ENCODE measurements at places on chromosomes 4 and X. TPM values are rescaled to one million over a fixed set of nuclear protein-coding genes. Genes with fewer than 3 reads are reported as not detected.
A peak's percentile ranks its signal among the peaks of the same experiment; 100 is the strongest.

Gene FRG2
- not detected for total RNA-seq

Gene ARMCX2
- total RNA-seq = 77.1 TPM

DNA sequence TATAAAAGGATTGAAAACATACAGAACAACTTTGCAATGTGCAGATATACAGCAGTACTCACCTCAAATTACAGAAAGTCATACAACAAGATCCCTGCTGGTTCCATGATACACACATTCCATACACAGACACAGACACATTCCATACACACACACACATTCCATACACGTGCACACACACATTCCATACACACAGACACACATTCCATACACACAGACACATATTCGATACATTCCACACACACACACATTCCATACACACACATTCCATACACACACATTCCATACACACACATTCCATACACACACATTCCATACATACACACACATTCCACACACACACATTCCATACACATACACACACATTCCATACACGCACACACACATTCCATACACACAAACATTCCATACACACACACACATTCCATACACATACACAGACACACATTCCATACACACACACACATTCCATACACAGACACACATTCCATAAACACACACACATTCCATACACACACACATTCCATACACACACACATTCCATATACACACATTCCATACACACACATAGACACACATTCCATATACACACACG lies 13.7 kb downstream of the LINC00632 start:
- DNase-seq = peak; percentile 16

DNA sequence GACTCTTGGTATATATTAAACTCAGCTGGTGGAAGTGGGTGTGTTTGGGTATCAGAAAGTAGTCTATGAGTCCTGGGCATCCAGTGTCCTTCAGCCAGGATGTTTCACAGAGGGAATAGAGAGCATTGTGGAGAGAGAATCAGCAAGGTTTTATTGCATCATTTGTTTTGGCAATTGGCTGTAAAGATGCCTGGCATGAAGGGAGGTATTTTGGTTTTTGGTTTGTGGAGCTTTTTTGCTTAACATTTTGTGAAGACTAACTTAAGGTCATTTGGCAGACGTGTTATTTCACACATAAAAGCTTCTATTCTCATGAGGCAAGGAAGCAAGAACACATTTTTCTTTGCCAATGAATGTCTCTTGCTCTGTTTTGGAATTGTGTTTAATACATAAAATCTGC lies 71.1 kb downstream of the DCLK2 start:
- no peak for DNase-seq

DNA sequence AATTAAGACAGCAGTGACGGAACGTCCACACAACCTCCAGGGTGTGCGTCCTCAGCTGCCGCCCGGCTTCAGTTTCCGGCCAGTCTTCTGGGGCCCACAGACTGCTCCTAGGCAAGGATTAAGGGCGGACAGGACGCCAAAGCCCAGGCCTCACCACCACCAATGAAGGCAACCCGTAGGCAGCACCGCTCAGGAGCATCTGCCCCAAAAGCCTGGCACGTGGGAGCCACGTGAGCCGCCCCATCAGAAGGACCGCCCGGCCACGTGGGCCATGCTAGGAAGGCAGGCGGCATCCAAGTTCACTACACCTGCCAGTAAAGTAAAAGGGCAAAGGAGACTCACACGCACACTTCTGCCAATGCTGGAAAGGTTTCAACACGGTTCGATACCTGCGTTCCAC lies 14.3 kb downstream of the FAM53A start:
- no peak for DNase-seq

DNA sequence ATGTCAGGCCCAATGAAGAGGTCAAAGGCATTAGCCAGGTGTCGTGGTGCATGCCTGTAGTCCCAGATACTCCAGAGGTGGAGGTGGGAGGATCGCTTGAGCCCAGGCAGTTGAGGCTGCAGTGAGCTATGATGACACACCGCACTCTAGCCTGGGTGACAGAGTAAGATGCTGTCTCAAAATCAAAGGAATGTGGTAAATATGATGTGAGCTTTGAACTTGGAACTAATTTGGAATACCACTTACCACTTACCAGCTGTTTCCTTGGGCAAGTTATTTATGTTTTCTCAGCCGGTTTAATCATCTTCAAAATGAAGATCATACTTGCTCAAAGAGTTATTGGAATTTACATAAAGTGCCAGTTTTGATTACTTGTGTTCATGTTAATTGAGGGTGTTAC lies 23.8 kb upstream of the SEPSECS start:
- DNase-seq = no peak

DNA sequence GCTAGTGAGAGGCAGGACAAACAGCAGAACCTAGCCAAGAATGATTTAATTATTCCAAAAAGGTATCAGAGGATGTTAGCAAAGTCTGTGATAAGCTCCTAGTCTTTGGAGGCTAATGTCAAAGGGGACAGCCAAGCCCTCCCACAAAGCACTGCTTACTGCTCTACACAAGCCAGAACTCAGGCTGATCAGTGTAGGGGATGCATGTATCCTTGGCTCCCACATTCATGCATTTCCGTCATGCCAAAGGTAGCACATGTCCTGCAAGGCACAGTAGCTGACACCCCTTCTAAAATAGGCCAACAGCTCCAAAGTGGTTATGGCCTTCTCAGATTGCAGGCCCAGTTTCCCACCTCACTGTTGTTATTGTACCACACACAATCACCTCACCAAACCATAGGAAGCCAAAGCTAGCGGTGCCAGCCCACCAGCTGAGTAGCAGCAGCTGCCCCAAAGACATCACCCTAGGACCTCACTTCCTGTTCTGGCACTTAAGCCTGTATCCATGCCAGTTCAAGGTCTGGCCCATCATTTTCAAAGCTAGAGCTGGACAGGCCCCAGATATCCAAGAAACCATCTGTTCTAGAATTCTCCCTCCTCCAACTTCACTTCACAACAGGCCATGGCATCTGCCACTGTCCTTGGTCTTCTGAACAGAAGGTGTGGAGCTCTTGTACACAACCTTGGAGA lies 40.9 kb downstream of the TSPAN5 start:
- no peak for DNase-seq

GRCh38 chr4:152991398-152991797 lies 55.3 kb downstream of the FHDC1 start:
- no peak for DNase-seq

GRCh38 chr4:93403571-93403970 lies 425.0 kb upstream of the ATOH1 start:
- no peak for DNase-seq

DNA sequence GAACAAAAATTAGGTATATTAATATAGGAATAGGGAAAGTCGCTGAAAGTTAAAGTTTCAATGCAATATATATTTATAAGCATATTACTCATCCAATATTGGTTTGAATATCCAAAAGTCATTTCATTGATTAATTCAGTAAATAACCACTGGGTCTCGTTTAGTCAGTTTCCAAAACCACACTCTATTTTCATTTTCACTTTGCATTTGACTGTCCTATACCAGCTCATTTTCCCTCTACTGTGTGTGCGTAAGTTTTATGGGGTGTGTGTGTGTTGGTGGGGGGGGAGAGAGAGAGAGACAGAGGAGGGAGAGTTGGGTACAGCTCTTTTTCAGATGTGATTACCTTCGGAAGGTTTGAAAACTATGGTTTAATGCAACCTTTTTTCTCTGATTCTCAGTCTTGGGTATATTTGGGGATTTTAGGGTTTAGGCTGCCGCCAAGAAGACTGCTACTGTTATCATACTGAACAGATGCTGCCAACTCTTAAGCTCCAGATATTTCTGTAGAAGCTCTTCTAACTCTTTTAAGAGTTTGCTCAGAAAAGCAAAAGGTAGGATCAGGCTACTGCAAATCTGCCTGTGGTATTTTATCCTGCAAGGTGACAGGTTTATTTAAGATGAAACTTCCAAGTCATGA lies 1427.4 kb downstream of the PCDH7 start:
- no peak for DNase-seq

- no peak for DNase-seq
These were observed 22.3 kb downstream of the INPP4B start for GRCh38 chr4:142823796-142824195.

GRCh38 chrX:33211356-33212260 lies at the start of gene DMD:
TSS of gene DMD (minus strand) at chrX:33211549. CDS start at chrX:33211312, 237 bp downstream.
- no peak for DNase-seq

- DNase-seq = no peak
These were observed 419.6 kb downstream of the BCOR start for GRCh38 chrX:39677978-39678791.

DNA sequence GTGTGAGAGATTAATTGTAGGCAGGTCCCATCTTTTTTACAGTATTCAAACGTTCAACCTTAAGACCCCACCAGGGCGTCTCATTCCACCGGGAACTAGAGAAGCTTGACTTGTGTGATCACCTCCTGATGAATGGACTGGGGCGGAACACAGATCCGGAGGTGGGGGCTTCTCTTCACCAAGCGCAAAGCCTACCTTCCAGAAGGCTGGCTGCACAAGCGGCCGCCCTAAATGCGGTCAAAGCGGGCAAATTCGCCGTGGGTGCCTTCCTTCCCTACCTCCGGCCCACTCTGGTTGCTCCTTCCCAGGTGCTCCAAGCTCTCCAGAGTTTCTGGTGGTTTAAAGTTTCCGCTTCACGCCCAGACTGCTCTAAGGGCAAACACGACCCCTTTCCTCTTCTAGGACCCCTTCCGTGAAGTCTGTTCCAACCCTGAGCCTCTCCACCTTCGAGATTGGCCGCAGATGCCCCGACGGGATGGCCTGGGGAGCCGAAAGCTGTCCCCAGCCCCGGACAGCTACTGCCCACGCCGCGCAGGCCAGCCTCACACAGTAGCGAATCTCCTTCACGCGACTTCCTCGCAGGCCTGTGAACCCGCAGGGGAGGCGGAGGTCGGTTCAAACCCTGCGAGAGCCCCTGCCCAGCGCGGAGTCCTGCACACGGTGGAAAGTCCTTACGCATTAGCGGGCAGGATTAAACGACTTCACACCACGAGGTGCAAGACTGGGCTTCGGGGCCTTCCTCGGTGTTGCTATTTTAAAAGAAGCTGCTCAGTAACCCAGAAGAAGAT lies 1.6 kb upstream of the WWC2 start:
- no peak for DNase-seq

- peak; percentile 1 for DNase-seq
These were observed 15.5 kb upstream of the CYLC1 start for GRCh38 chrX:83845397-83845796.

- peak; percentile 74 for DNase-seq
These were observed 819 bp downstream of the KIAA0232 start for GRCh38 chr4:6783111-6783981.

DNA sequence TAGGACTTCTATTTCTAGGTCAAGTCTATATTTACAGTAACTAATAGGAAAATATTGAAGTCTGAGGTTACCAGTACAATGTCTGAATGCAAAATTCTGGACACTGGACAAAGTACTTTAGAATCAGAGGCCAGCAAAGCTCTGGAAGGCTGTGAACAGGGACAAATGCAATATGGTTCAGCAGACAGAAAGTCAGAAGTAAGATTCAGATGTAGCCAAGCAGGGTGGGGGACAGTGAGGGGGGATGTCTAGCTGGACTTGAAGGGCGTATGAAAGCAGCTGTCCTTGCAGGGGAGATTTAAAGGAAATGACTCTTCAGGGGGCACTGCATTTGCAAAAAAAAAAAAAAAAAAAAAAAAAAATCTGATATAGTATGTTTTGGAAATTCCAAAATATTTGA lies 2.9 kb downstream of the SORBS2 start:
- no peak for DNase-seq

- DNase-seq = no peak
These were observed 6.2 kb upstream of the DCAF8L2 start for GRCh38 chrX:27583976-27584375.
